Dermis microvascular lymphatic vessel endothelial cell (primary cell): ENCODE measurements at places on chromosomes 4 and X.

DNA sequence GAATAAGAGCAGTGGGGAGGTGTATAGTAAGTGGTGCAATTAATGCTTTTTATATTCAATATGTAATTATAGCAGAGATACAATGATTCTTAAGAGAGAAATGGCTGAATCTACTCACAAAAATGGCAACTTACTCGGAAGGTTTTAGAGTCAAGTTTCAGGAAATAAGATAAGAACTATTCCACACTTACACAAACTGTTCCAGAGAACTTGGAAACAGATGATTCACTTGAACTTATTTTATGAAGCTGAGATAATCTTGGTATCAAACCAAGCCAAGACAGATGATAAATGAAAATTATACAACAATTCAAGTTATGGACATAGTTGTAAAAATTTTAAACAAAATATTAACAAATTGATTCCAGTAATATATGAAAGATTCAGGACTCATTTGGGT, 311.3 kb upstream of the HS3ST1 start:
- DNase-seq = no peak

GRCh38 chr4:176309772-176310171, 10.0 kb upstream of the SPCS3 start:
- DNase-seq = no peak

DNA sequence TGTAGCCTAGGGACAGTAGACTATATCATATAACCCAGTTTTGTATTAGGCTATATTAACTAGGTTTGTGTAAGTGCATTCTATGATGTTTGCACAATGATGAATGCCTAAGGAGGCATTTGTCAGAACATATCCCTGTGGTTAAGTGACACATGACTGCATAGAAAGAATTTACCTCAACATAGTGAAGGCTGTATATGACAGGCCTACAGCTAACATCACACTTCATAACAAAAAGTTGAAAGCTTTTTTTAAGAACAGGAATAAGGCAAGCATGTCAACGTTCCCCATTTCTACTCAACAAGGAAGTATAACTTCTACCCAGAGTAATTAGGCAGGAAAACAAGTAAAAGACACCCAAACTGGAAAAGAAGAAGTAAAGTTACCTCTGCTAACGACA, 165.9 kb upstream of the NDST4 start:
- no peak for DNase-seq

GRCh38 chrX:154599531-154599930, 14.6 kb downstream of the CTAG1A start:
- DNase-seq = no peak

DNA sequence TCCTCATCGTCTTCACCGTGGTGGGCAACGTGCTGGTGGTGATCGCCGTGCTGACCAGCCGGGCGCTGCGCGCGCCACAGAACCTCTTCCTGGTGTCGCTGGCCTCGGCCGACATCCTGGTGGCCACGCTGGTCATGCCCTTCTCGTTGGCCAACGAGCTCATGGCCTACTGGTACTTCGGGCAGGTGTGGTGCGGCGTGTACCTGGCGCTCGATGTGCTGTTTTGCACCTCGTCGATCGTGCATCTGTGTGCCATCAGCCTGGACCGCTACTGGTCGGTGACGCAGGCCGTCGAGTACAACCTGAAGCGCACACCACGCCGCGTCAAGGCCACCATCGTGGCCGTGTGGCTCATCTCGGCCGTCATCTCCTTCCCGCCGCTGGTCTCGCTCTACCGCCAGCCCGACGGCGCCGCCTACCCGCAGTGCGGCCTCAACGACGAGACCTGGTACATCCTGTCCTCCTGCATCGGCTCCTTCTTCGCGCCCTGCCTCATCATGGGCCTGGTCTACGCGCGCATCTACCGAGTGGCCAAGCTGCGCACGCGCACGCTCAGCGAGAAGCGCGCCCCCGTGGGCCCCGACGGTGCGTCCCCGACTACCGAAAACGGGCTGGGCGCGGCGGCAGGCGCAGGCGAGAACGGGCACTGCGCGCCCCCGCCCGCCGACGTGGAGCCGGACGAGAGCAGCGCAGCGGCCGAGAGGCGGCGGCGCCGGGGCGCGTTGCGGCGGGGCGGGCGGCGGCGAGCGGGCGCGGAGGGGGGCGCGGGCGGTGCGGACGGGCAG, 792 bp downstream of the ADRA2C start:
- no peak for DNase-seq

DNA sequence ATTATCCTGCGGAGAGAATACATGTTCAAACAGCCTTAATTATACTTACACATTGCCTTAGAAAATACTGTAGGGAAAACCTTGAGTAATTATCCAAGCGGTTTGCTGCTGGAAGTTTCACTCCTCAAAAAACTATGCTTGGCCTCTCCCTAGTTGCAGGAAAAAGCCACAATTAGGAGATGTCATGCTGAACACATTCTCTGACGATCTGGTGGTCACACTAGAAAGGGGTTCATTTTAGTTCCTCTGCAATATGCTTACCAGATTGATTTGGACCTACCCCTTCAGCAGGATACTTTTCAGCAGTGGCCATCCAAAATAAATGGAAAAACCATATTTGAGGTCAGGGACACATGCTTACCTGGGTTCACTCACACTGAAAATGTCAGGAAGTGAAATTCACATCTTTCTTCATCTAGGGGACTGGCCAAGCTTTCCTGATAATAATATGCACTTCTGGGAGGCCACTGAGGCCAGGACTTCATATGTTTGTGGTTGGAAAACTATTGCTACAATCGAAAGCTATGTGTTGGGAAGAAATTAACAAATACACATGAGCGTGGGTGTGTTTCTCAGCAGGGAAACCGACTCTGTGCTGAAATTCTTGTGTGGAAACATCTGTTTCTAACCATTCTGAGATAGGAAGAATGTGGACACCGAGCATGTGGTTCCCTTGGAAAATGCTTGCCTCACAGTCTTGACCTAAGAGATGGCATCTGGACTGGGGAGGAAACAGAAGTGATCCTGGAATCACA, 68.8 kb downstream of the ATXN3L start:
- peak; percentile 32 for DNase-seq

DNA sequence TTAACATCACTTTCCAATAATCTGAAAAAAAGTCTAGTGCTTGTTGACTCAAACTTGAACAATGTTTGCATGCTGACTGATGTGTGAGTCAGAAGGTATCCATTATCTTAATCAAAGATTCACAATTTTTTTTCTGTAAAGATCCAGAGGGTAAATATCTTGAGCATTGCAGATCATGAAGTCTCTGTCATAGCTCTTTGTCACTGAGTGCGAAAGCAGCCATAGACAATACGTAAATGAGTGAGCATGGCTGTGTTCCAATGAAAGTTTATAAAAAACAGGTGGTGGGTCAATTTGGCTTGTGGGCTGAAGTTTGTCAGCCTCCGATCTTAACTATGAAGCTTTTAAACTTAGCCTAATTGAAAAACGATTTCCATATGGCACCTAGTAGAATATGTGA, 37.7 kb downstream of the NHS start:
- no peak for DNase-seq

GRCh38 chrX:154988719-154989118, 33.8 kb downstream of the F8 start:
- DNase-seq = no peak
